ENCODE measurements at places on chromosomes 7 and 10.

- no peak for DNase-seq
These were observed 147.1 kb upstream of the ASAH2 start for GRCh38 chr10:50398381-50398780.

DNA sequence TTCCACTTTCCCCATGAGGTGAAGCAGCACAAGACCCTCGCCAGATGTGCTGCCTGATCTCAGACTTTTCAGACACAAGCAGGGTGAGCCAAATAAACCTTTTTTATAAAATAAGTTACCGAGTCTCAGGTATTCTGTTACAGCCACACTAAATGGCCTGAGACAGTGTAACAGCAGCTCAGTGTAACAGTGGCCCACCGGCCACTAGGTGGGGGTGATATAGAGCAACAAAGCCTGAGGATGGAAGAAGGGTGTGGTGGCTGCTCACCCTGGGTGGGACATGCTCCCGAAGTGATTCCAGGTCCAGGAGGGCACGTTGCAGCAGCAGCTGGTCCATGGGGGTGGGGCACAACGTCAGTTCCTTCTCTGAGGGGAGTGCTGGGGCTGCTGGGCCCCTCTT lies 44.6 kb downstream of the BMS1 start:
- DNase-seq: no peak

DNA sequence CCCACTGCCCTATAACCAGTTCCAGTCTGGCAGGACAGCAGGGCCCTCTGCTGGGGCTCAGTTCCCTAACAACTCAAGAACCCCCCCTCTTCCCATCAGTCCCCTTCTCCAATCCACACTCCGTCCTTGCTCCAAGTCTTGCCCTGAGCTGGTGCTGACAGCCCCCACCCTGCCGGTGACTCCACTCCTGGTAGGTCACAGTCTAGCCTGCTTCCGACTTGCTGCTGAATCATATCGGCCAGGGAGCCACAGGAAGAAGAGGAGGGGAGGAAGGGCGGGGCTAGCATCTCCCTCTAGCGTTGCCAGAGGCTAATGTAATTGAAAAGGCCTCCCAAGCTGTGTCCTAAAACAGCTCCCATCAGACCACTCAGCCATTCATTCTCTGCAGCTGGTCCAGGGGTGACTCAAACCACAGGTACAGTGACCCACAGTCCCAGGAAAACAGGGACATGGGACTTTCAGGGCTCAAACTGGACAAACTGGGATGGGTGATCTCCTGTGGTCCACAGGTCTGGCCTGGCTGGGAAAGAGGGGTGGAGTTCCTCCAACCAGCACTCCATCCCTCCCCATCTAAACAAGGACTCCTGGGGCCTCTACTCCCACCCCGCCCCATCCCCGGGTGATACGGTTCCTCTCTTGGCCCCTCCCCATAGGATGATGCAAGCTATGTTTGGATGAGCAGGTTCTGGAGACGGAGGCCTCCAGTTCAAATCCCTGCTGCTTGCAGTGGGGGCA lies 158.8 kb downstream of the SH3PXD2A start:
- DNase-seq: peak; percentile 75

DNA sequence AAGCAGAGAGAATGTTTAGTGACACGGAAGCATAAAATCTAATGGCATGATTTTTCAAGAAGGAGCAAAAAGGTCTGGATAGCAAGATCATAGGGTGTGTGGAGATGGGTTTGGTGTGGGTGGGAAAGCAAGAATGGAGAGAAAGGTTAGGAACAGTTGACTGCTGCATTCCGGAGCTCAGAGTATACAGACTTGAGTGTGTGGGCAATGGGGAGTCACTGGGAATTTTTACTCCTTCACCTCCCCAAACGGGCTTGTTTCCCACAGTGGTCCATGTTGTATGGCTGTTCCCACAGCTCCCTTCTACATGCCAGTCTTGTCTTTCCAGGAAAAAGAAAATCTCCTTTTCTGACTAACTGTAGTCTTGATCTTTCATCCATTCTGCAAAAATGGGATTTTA lies 122.1 kb downstream of the CDK6 start:
- no peak for DNase-seq

- DNase-seq: peak; percentile 74
These were observed 19.5 kb downstream of the TSPAN33 start for GRCh38 chr7:129163875-129164544.

GRCh38 chr10:78861529-78862327 lies 207.0 kb upstream of the ZMIZ1 start:
- DNase-seq: no peak

DNA sequence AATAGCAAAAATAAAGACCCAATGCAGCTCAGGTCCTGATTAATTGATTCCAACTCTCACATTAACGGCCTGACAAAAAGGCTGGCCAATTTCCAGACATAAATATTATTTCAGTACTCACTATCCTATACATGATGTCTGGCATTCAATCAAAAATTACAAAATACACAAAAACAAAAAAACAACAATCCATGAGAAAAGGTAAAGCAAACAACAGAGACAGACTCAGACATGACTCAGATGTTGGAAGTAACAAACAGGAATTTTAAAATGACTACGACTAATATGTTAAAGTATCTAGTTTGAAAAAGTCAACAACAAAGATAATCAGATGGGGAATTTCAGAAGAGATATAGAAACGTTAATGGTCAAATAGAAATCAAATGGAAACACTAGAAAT lies 152.8 kb downstream of the AMPH start:
- no peak for DNase-seq

- DNase-seq: no peak
These were observed 929.7 kb upstream of the KCND2 start for GRCh38 chr7:119343289-119343688.

GRCh38 chr7:154817224-154817896 lies 185.6 kb downstream of the PAXIP1 start:
- DNase-seq: no peak

- no peak for DNase-seq
These were observed 7.6 kb downstream of the CALCR start for GRCh38 chr7:93566876-93567275.

DNA sequence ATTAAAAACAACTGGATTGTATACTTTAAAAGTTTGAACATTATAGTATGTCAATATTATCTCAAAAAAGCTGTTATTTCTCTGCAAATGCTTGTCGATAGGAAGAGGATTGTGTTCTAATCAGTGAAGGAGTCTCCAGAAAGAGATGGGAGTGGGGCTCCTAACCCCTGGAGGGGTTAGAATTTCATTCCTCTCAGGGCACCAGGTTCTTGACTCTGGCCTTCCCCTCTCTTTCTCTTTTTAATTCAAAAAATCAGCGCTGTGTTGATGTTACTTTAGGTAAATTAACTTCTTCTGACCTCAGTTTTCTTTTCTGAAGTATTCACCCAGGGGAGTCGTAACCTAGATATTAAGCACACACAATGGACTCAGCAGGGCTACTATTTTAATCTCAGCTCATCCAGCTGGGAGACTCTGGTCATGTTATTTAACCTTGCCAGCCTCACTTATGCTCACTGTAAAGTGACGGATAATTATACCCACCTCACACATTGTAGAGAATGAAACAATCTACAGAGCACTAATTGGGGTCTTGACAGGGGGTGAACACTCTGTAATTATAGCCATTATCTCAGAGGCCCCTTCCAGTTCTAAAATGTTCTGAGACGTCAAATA lies 59.4 kb downstream of the GCC1 start:
- DNase-seq: no peak

DNA sequence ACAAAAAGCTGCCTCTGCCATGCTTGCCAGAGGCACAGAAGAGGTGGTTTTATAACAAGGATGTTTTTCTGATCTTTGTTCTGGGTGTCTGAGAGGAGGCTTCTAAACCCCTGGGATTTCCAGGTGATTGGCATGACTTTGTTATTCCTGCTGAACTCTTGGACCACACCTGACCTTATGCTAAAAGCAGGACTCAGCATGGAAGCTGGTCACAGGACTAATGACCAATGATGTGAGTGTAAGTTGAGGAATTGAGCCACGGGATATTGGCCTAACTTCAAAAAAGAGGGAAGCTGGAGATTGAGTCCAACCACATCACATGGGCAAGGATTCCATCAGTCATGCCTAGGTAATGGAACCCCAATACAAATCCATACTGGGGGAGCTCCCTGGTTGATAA lies 437.9 kb downstream of the POM121L12 start:
- DNase-seq: no peak

DNA sequence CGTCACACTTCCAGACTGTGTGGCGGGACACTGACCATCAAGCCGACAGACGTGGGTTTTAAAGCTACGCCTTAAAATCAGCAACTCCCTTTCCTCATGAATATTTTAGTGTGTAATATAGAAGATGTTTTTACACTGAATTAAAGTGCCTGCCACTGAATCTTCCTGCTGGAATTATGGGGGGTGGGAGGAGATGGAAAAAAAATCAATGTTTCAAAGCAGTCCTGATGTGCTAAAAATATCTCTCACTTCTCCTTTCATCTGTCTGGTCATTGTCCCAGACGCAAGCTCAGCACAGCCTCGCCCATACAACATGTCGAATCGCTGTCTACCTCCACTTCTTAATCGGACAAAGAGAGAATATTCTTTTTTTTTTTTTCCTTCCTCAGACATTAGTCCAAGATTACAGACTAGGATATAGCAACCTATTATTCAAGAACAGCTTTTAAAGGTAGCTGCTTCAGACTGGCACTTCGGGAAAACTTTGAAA lies 165.1 kb upstream of the KLF14 start:
- no peak for DNase-seq

DNA sequence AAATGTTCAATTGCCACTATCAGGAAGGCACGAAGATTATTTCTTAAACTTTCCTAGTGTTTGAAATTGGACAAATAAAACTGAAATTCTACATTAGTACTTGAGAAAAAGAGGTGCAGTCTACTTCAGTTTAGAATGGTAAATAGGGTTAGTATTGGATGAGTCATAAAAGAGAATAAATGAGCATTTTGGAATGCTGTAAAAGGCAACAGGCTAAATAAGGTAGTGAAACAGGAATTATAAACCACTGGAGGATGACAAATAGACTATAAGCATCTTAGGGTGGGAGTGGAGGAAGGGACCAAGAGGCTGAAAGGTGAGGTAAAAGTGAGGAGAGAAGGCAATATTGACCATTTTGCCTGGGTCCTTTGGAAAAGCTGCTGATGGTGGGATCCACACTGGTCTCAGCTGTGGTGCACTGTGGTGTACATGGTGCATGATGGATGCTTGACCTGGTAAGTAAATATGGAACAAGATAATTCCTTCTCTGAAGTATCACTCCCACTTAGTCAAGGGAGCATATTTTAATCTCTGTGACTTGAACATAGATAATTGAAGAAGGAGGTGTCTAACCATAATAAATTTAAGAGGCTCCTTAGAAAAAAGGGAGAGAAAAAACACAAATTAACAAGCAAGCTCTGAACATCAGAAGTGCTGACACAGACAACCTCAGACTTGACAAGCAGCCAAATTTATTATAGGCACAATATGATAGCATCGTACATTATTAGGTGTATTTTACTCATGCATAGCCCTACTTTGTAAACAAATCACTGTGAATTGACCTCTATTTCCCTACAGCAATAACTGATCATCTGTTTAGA lies 76.4 kb upstream of the SCIN start:
- no peak for DNase-seq

DNA sequence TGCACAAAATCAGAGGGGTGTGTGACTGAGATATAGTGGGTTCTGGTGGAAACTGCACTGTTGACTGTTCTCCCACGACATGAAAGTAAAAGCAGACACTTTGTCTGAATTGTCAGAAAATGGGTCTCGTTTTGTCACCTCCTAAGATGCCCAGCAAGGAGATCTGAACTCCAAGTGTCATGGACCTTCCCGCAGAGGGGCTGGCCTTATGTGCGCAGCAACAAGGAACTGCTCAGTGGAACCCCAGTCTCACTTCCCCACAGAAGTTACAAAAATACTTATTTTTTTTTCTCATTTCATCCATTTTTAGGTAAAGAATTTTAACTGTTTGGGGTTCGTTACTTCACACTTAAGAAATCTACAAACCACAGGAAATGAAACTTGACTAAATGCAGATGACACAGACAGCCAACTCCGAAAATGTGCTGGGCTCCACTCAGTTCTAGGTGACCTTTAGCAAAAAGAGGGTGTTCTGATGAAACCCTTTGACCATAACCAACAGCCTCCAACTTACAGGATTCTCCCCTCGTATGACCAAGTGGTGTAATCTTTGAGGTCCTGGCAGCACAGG lies 115.0 kb downstream of the FAM107B start:
- DNase-seq: peak; percentile 68

All from natural killer cell (primary cell).